ENCODE measurements at places on chromosomes 4 and X.

GRCh38 chr4:6926681-6927478 is 17.3 kb downstream of the TBC1D14 start:
- DNase-seq: no peak

DNA sequence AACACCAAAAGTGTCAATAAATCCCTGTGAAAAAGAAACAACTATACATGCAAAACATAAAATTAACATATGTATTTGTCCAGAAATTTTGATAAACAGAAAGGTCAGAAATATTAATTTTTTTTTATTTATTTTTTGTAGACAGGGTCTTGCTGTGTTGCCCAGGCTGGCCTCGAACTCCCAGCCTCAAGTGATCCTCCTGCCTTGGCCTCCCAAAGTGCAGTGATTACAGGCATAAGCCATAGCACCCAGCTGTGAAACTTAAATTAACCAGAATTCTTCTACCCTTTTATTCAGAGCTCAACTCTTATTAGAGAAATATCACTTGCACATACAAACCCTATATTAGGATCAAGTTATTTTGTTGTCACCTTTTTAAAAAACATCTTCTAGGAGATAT is 16.2 kb downstream of the ANAPC10 start:
- no peak for DNase-seq

DNA sequence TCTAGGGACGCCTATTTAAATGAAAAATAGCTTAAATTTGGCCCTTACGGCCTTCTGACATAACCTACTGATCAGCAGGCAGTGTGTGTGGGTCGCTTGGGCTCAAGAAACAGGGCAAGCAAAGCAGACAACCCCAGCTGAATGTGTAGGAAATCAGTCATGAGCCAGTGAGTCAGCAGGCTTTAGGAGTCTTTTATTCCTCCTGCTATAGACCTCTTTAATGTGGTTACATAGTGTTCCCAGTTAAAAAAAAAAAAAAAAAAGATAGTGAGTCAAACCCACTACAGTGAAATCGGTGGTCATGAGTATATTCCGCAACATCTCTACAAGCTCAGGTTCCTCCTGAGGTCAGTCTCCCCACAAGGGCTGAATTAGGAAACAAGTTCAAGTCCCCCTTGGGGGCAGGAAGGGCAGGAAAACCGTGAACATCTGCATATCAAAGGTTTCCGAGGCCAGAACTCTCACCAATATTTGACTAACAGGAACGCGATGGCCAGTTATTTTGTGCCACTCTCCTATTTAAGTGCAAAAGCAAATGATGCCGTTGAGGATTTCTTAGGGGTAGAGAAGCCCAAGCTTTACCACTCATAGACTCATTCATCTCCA is 32.7 kb downstream of the ACSL1 start:
- DNase-seq: no peak

- DNase-seq: no peak
Observed at GRCh38 chr4:153327247-153327646, 17.2 kb upstream of the MND1 start.

- DNase-seq: no peak
Observed at GRCh38 chr4:99310389-99310788, 10.8 kb downstream of the ADH1B start.
